ENCODE measurements at places on chromosomes 16 and 17. TPM values are rescaled to one million over a fixed set of nuclear protein-coding genes. Genes with fewer than 3 reads are reported as not detected.

Gene CD19
- 2.0 TPM for total RNA-seq

Gene CLEC3A
- total RNA-seq = 0.55 TPM

DNA sequence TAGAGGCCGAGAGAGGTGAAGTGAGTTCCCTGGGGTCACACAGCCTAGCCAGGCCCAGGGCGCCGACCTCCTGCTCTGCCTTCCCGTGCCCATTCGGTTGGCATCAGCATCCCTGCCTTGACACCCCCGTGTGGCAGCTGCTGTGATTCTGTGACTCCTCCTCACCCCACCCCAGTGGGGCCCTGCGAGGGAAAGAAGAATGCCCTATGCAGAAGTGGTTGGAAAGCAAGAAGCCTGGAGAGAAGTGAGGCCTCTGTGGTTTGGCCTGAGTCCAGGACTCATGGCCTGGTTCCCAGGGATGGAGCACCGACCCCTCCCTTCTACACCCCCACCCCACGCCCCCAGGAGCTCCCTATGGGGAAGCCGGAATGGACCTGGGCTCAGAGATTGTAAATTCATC is 296.2 kb downstream of the SEC14L1 start:
- H3K27ac ChIP-seq = no peak overlapping the region
- H3K4me1 ChIP-seq = peaks cover 80% of the 10 kb centered on the region
- H3K27me3 ChIP-seq = no peaks in the 10 kb centered on the region

Gene HCFC1R1
- 39.4 TPM for total RNA-seq

Gene HSF5
- 40.0 TPM for total RNA-seq

GRCh38 chr17:60151355-60151754 is 1.6 kb downstream of the CA4 start:
- H3K27me3 ChIP-seq = no peaks in the 10 kb centered on the region
- H3K4me3 ChIP-seq = no peak overlapping the region
- H3K27ac ChIP-seq = no peak overlapping the region

Gene MPV17L
- total RNA-seq = 9.5 TPM

All from testis (tissue), 5 donors.